Activated gamma-delta T cell (primary cell): ENCODE measurements at places on chromosomes 7 and 10.

DNA sequence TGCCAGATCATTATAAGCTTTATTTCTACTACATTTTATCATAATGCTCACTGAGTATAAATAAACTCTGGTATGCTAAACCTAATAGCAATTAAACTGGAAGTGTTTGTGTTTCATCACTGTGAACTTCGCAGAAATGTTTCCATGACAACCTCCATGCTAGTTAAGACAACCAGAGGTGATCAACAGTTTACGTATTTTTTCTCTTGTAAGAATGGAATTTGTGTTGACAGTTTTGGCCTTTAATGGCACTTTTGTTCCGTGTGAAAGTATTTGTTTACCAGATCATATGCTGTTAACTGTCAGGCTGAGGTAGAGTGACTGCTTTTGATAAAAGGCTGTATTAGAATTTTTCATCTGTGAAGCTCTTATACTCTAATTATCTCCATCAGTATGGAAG is 212.1 kb upstream of the PPP1R3A start:
- no peak for DNase-seq

DNA sequence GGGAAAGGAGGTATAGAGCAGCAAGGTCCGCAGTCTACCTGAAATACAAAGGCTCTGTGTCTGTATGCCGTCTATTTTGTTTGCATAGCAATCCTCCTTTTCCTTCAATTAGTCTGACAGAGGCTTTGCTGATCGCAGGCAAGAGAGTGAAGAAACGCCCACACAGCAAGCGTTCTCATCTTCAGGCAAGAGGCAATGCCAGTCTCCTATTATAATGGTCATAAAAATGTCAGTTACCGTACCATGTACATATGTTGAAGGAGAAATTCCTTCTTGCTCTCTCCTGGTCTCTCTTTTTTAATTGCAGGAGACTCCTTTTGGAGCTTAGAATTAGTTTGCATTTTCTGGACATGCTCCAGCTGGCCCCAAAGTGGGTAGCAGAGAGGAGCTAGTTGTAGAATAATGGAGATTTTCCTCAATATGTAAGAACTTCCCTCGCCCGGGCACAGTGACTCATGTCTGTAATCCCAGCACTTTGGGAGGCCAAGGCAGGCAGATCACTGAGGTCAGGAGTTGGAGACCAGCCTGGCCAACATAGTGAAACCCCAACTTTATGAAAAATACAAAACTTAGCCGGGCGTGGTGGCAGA is 139.5 kb downstream of the PFKFB3 start:
- DNase-seq: no peak

GRCh38 chr10:35035606-35036005 is 54.5 kb downstream of the CUL2 start:
- DNase-seq: no peak

- DNase-seq: no peak
Measured at GRCh38 chr7:157339777-157340677, 3.2 kb downstream of the DNAJB6 start.

GRCh38 chr10:75910032-75910431 is 478.6 kb downstream of the LRMDA start:
- no peak for DNase-seq

DNA sequence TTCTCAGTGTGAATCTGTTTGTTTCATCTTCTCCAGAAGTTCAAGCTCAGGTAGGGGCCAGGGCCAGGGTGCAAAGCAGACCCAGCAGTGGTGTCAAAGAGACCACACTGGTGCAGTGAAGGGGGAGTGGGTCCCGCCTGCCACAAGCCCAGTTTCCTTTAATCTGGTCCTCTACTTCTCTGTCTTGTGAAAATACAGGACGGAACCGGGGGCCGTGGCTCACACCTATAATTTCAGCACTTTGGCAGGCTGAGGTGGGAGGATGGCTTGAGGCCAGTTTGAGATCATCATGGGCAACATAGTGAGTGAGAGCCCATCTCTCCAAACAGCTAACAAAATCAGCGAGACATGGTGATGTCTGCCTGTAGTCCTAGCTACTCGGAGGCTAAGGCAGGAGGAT is 109.0 kb downstream of the SLIT1 start:
- DNase-seq: no peak

- DNase-seq: no peak
Measured at GRCh38 chr7:142698429-142698828, 50.8 kb upstream of the PRSS1 start.

DNA sequence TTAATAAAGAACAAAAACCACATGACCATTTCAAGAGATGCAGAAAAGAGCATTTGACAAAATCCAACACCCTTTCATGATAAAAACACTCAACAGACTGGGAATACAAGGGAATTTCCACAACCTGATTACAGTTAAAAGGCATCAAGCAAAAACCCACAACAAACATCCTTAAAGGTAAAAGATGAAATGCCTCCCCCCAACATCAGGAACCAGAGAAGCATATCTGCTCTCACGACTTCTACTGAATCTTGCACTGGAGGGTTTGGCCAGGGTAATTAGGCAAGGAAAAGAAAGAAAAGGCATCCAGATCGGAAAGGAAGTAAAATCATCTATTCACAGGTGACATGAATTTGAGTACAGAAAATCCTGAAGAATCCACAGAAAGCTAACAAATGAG is 59.5 kb upstream of the SFMBT2 start:
- DNase-seq: no peak

GRCh38 chr7:17326378-17326777 is 27.9 kb downstream of the AHR start:
- DNase-seq: no peak

DNA sequence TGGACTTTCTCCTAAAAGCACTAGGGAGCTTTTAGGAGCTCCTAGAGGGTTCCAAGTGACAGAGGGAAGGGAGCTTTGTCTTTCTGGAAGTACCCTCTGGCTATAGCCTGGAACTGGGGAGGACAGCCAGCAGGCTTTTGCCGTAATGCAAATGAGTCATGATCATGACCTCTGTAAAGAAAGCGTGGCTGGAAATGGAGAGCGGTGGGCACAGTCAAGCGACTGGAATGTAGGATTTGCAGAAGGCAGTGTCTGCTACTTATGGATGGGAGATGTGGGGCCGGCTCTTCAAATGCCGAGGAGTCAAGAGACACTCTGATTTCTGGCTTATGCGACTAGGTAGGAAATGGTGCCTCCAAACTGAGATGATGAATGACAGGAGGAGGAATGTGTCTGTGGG is 34.6 kb upstream of the PLPP4 start:
- DNase-seq: no peak

GRCh38 chr7:71509381-71509780 is 377.4 kb downstream of the GALNT17 start:
- DNase-seq: no peak
